Activated CD8-positive, alpha-beta T cell treated with anti-CD3 and anti-CD28 coated beads for 36 hours (primary cell): ENCODE measurements at places on chromosomes 2 and 18. TPM values are rescaled to one million over a fixed set of nuclear protein-coding genes. Genes with fewer than 3 reads are reported as not detected.

GRCh38 chr18:76426737-76427305, 68.2 kb downstream of the ZNF516 start:
- no peaks in the 10 kb centered on the region for H3K27me3 ChIP-seq
- H3K4me3 ChIP-seq: no peak overlapping the region
- H3K27ac ChIP-seq: no peak overlapping the region
- H3K36me3 ChIP-seq: no peaks in the 10 kb centered on the region

DNA sequence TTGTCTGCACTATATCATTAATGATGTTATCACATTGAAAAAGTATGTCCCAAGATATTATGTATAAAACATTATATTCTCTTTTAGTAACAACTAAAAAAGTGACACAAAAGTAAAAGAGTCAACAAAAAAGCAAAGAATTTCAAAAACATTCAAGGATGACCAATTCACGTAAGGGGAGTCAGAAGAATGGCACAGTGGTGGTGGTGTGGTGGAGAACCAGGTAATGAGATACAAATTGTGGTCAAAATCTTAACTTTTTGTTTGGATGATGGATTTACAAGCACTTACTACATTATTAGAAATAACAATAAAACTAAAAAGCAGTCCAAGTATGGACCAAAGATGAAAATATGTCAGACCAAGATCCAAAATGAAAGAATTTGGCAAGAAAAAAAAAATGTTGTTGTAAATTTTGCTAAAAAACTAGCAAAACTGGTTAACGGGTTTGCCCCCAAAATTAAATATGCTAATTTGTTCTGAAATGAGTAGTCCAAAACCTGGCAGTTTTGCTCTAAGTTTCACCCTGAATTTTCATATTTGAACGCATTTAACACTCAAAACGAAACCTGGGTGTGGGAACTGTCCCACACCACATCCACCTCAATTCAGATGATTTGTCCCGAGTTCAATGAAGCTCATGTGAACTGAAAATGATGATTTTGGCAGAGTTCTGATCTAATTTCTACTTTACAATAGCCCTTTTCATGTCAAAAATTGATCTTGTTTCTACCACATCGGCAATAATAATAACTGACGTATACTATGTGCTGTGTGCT, 135.8 kb downstream of the IKZF2 start:
- H3K36me3 ChIP-seq: peaks cover 33% of the 10 kb centered on the region
- peak; percentile 87 for DNase-seq
- peak overlapping the region; percentile 72 for H3K27ac ChIP-seq
- peaks cover 9% of the 10 kb centered on the region for H3K27me3 ChIP-seq

- no peak for DNase-seq
- H3K4me1 ChIP-seq: peaks cover 10% of the 10 kb centered on the region
- H3K27ac ChIP-seq: no peak overlapping the region
- no peaks in the 10 kb centered on the region for H3K27me3 ChIP-seq
- H3K36me3 ChIP-seq: no peaks in the 10 kb centered on the region
- H3K4me3 ChIP-seq: no peak overlapping the region
Measured at GRCh38 chr18:73681912-73682311, 465.7 kb downstream of the FBXO15 start.

DNA sequence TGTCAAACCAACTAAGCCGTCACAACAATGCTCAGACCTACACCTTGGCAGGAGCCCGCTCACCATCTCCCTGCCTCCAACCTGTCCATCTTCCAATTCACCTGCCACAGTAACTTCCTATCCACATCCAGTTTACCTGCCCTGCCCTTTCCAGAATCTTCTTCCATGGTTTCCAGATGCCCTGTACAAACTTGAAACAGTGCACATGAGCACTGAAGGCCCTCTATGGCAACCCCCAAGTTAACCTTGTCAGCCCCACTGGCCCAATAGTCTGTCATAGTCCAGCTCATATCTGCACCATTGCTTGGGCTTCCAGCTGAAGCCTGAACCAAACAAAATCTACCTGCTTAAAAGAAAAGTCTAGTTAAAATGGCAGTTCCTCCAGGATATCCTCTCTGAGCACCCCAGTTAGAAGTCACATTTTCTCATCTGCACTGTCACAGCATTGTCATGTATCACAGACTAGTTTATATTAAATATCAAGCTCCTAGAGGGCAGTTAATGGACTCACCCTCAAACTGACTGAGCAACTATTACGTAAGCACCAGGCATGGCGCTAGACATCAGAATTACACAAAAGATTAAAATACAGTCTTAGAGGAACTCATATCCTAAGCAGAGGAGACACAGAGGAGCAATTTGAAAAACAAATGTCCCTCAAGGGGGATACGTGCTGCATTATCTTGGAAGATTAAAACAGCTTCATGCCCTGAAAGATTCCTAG, 11.6 kb downstream of the NFE2L2 start:
- no peak for DNase-seq
- H3K27me3 ChIP-seq: no peaks in the 10 kb centered on the region
- peak overlapping the region; percentile 0 for H3K4me3 ChIP-seq
- H3K4me1 ChIP-seq: peaks cover 85% of the 10 kb centered on the region
- peak overlapping the region; percentile 87 for H3K27ac ChIP-seq
- H3K36me3 ChIP-seq: peaks cover 65% of the 10 kb centered on the region

DNA sequence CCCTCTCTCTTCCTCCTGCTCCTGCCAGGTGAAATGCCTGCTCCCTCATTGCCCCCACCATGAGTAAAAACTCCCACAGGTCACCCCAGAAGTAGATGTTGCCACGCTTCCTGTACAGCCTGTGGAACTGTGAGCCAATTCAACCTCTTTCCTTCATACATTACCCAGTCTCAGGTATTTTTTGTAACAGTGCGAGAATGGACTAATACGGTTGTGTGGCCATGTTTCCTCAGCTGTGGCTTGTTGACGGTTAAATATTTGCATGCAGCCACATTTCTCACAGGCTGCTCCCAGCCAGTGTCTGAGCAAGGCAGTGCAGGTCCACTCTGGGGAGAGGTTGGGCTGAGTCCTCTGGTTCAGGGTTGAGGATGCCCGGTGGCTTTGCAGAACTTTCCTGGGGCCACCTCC, 27.8 kb upstream of the COPS8 start:
- no peak for DNase-seq
- H3K36me3 ChIP-seq: no peaks in the 10 kb centered on the region
- H3K4me3 ChIP-seq: no peak overlapping the region
- H3K27me3 ChIP-seq: peaks cover 3% of the 10 kb centered on the region
- peaks cover 6% of the 10 kb centered on the region for H3K4me1 ChIP-seq

GRCh38 chr2:19480673-19481072, 122.2 kb upstream of the OSR1 start:
- no peaks in the 10 kb centered on the region for H3K36me3 ChIP-seq
- no peak overlapping the region for H3K27ac ChIP-seq
- no peak overlapping the region for H3K4me3 ChIP-seq
- H3K4me1 ChIP-seq: no peaks in the 10 kb centered on the region
- DNase-seq: no peak

DNA sequence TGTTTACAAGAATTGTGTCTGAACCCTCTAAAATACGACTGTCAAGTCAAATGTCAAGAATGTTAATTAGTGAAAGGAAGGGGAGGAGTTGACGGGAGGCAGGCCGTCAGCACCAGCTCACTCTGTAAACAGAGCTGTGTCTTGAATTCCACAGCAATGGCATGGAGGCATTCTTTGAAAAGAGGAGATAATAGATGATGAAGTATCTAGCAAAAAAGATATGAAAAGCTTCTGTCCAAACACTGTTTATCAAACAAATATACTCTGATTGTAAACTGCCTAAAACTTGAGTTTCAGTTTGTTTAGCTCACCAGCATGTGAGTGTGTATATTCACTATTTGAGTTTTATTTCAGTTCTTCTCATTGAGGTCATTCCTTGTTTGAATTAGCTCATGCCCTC, 94.7 kb upstream of the CDC42EP3 start:
- H3K36me3 ChIP-seq: no peaks in the 10 kb centered on the region
- no peaks in the 10 kb centered on the region for H3K27me3 ChIP-seq
- H3K4me3 ChIP-seq: no peak overlapping the region
- no peak overlapping the region for H3K27ac ChIP-seq
- H3K4me1 ChIP-seq: peaks cover 7% of the 10 kb centered on the region

The AGFG1 gene
- 119 TPM for total RNA-seq

The REG3G gene
- total RNA-seq: not detected

The INHBB gene
- not detected for total RNA-seq

The HRH4 gene
- not detected for total RNA-seq
